ENCODE measurements at places on chromosomes 11 and 22.

GRCh38 chr11:64185175-64185692 is 737 bp upstream of the STIP1 start:
- DNase-seq: peak; percentile 88

GRCh38 chr11:3685923-3686322 is 14.7 kb upstream of the CHRNA10 start:
- DNase-seq: no peak

DNA sequence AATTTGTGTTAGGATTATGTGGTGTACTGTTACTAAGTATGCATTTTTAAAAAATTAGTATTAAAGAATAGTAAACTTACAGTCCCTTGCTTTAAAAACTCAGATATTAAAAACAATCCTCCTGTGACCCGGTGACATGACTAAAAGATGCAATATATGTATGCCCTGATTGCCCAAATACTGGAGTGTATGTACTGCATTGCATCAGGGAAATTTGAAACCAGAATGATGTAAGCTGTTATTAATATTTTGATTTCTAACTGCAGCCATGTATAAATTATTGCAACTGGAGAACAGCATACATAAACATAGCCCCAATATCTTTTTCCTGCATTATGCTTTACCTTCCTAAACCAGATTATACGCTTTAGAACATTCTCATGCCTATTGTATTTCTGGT is 3.7 kb upstream of the HSPA8 start:
- no peak for DNase-seq

DNA sequence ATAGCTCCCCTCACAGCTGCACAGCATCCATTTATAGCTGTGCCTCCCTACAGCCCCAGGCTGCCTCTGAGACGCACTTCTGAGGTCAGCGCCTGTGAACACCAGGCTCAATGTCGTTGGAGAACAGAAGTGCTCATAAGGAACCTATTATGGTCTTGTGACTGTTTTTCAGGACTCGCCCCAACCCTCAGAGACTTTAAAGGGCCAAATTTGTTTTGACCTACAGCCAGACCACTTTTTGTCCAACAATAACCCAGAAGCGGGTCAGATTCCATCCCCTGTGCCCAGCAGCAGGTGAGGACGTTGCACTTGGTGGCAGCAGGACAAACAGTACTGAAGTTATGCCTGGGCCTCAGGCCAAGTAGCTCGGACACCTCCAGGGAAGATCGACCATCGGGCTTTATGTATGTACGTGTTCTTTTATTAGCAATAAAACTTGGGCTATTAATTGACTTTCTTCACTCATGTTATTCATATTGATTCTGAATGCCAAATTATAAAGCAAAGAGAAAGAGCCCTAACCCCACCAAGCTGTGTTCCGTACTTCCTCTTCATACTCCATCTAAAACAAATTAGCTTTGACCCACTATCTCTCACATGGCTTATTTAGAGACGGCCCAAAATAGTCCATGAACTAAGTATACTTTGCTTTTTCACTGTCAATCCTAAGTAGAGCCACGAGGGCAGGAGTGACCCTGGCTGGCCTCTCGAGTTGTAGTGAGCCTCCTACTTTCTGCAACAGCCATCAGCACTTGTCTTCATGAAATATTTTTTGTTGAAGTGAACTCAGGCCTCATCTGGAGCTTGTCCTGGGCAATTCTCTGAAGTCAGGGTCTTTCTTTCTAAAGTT is 92.3 kb upstream of the PAX6 start:
- DNase-seq: no peak

DNA sequence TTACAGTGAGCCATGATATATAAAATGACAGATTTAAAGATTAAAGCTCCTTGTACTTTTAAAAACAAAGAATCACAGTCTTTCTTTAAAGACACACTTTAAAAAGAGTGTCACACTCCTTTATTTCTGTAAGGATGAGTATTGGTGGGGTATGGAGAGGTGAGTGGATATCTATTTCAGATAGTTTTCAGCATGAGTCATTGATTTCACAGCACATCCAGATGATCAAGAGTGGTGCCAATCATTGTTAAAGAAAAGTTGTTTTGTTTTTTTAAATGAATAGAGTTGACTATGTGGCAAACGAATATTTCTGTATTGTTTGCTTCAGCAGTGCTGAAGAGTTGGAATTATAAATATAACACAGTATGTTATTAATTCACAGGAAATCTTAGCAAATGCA is 52.5 kb downstream of the FAR1 start:
- no peak for DNase-seq

GRCh38 chr11:114326151-114326550 is 30.0 kb downstream of the NNMT start:
- no peak for DNase-seq

DNA sequence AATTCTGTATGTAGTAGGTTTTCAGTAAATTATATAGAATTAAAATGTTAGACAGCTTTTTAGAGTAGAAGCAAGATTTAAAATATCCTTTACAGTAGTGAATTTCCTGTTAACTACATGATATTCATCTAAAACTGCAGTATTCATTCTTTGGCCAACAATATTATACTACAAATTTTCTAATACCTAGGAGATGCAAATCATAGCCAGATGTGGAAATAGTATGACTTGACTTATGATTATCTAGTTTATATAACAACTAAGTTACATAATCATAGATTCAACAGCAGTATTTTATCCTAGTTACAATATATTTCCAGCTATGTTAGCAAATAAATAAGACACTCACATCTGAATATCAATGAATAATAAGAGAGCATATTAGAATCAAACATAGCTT is 163.2 kb downstream of the MSANTD4 start:
- no peak for DNase-seq

GRCh38 chr11:42543844-42544419 is 767.9 kb upstream of the API5 start:
- DNase-seq: no peak

DNA sequence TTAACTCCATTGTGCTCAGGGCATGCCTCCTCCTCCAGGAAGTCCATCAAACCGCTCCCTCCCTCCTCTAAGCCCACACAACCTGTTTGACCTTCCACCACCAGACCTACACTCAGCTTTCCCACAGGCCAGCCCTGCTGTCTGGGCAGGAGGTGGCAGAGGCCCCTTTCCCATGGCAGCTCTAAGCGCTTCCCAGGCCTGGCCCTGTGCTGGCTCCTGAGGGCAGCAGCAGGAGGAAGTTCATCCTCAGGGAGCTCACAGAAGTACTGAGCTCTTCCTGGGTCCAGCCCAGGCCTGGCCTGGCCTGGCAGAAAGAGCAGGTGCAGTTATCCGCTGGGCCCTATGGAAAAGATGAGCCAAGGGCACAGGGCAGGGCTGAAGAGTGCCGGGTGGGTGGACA is 31.4 kb downstream of the ARAP1 start:
- no peak for DNase-seq

DNA sequence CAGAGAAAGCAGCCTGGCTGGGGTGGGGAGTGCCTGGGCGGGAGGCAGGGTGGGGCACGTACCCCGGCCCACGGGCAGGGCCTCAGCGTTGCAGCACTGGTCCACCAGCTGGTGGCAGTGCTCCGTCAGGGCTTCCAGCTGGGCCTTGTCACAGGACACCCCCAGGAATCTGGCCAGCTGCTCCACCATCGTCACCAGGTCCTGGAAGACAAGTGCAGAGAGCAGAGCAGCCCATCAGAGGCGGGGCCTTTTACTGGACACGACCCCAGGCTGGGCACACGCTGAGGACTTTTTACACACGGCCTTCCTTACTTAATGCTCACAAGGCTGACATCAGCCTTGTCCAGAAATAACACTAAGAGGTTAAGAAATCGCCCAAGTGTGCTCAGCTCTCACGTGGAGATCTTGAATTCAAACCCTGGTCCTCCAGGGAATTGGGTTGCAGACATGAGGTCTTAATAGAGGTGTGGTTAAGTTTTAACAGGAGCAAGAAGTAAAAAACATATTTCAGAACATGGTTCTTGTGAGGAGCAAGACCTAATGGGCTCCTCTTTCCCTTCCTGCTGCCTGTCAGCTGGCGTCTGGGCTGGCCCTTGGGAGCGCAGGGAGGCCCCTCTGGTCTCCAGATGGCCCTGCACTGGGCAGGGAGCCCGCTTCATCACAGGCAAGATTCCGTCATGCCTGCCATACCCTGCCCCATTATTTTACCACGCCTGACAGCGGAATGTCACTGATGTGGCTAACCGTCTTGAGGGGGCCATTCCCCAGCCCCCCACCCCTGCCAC is 17.1 kb upstream of the EFCAB6 start:
- peak; percentile 7 for DNase-seq

DNA sequence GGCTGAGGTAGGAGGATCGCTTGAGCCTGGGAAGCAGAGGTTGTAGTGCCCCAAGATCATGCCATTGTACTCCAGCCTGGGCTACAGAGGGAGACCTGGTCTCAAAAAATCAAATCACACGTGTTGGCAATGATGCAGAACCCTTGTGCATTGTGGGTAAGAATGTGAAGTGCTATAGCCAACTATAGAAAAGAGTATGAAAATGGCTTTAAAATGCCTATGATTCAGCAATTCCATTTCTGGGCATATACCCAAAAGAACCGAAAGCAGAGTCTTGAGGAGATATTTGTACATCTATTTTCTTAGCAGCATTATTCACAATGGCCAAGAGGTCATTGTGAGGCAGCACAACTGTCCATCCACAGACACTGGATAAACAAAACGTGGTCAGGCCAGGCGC is 2.6 kb upstream of the FADS3 start:
- no peak for DNase-seq

DNA sequence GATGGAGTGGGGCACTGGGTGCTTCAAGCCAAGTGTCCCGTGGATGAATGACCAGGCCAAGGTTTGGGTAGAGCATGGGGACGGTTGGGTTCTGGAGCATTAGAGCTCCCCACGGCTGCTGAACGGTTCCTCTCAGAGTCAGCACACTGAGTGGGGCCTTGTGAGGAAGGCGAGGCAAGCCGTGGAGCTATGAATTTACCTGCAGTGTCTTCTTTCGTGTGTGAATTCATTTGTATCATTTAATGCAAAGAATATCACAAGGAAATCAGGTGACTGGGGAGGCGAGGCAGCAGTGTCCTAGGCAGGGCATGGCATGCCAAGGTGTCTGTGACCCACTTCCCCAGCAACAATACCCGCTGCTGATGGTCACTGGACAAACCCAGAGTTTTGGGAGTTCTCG is 343.5 kb upstream of the B3GAT1 start:
- DNase-seq: no peak

- no peak for DNase-seq
These were observed 2.0 kb downstream of the PARVG start for GRCh38 chr22:44182588-44183286.

DNA sequence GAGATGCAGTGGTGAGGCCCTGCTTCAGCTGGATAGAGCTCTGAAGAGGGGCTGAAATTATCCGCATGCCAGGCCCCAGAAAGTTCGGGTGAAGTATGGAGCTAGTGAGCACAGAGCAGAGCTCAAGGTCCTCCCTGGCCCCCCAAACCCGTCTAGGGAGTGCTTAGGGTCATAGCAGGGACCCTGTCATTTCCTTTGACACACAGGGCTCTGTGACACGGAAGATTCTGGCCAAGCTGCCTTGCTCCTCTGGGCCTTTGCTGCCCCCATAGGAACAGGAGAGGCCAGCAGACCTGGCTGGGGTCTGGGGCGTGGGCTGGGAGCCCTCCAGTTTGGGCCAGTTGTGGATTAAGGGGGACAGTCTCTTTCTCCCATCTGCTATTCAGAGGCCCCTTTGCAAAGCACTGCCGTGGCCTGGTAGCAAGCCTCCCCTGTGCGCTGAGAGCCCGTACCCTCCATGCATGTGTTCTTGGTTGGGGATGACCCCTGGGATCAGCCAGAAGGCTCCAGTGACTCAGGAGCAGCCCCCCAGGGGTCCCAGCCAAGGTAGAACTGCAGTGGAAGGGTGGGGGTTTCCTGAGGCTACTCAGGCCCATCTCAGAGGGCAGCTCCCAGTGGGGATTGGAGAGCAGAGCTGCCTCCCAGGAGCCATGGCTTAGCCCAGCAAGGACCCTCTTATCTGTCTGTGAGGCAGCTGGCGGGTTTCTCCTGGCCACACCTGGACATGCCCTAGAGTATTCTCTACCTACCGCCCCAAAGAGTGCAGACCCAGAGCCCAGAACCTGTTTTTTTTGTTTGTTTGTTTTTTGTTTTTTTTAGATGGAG is 42.3 kb downstream of the RNF141 start:
- no peak for DNase-seq

DNA sequence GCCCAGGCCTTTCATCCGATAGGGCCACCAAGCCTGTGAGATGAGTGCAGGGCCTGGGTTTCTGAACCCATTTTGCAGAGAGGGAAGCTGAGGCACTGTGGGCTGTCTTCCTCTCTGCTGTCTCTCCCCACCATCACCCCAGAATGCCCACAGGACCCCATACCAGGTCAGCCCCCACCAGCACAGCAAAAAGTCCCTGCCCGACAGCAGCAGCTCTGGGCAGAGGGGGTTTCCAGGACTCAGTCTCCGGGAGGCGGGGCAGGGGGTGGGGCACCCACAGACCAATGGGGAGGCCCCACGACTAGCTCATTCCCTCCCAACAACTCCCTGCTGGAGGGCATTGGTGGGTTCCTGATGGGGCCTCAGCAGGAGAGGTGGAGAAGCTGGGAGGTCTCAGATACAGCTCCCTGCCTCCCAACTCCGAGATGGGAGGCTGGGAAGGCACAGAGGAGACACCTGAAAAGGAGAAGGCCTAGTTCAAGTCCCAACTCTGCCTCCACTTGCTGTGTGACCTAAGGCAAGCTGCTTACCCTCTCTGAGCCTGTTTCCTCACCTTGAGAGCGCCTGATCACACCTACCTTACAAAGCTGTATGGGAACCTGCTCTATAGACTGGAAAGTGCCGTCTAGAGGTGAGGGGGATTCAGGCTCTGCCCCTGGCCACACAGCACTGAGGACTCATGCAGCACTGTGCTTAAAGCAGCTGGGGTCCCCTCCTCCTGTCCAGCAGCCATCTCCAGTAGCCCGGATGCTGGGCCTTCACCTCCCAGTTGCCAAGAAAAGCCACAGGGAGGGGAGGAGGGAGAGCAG is 3.5 kb downstream of the CBX7 start:
- DNase-seq: no peak

GRCh38 chr11:126880872-126881271 is 119.7 kb downstream of the KIRREL3 start:
- no peak for DNase-seq

GRCh38 chr11:45374653-45375059 is 88.5 kb upstream of the SYT13 start:
- DNase-seq: no peak

DNA sequence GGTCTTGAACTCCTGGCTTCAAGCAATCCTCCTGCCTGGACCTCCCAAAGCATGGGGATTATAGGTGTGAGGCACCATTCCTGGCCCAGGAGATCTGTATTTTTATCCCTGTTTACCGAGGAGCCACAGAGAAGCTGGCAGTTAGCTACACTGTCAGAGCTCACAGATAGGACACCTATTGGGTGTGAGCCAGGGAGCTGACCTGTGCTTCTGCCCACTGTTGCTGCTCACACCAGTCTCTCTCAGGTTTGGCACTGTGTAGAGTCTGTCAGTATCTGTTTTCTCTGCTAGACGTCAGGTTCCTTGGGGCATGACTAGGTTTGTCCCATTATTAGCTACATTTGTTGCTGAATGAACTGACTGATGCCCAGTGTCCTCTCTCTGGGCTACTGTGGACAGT is 17.5 kb downstream of the PPP6R2 start:
- DNase-seq: no peak
